ENCODE measurements at places on chromosomes 1 and 21.

- DNase-seq = no peak
Measured at GRCh38 chr1:169795687-169796086, 980 bp upstream of the METTL18 start.

- DNase-seq = peak; percentile 37
Measured at GRCh38 chr1:96966536-96967138, 245.1 kb downstream of the PTBP2 start.

DNA sequence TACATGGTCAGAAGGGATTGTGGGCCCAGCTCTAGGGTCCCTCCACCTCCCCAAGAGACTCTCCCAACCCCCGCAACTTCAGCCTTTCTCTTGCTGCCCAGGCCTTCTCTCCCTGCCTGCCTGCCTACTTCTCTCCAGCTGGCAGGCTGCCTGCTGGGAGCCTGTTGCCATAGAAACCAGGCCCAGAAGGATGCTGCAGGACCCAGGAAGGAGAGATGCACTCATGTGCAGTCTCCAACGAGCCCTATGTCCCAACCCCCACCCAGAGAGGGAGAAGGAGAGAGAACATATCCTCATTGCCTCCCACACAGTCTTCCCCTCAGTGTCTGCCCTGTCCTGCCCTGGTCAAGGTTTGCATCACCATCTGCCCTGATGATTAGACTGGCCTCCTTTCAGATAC lies 10.8 kb upstream of the SMIM12 start:
- peak; percentile 80 for DNase-seq

DNA sequence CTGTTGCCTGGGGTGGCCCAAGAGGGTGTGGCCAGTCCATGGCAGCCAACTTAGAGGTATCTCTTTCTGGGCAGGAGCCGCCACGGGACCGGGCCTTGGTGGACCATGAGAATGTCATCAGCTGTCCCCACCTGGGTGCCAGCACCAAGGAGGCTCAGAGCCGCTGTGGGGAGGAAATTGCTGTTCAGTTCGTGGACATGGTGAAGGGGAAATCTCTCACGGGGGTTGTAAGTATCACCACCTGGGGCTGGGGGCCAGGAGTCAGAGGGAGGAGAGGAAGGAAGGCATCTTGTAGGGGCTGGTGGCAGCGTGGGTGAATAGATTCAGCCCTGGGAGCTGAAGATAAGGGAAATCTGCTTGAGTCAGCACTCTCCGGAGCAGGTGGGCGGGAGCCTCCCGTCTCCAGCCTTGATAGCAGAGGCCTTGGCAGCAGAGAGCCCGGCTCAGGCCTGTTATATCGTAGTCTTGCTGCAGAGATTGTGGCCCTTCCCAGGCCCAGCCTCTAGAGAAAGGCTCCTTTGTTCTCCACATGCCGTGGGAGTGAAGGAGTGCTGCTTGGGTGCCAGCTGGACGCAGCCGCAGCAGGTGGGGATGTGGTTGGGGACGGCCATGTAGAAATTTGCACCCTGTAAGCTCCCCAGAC lies 25.4 kb downstream of the PHGDH start:
- DNase-seq = no peak

DNA sequence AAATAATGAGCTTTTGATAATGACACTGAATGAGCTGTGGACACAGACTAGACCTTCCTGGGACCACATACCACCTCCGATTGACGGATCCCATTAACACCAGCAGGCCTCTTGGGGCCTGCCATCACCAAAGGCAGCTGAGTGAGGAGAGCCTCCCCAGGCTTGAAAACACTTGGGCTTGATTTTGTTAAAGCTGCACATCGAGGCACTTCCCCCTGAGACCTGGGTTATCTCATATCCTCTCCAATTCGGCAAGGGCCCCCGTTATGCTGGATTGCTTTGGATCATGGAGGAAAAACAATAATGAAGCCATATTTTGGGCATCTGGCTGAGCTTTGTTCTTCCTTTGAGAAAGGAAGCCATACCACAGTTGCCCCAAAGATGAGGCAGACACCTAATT lies 143.0 kb downstream of the AJAP1 start:
- DNase-seq = no peak

DNA sequence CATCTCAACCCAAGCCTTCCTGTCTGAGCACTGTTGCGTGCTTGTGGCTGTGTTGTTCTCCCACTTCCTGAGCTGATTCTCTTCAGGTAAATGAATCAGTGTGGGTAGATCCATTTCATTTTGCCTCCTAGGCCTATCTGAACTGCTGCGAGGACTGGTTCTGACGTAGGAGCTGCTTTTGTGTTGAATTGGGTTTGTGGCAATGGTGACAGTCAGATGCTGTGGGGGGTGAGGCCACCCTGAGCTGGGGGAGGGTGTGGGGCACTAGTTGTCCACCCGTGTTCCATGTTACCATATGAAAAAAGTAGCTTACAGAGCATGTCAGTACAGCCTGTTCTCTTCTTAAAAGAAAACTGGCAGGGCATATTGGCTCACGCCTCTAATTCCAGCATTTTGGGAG lies 81.5 kb downstream of the MRPS6 start:
- no peak for DNase-seq

DNA sequence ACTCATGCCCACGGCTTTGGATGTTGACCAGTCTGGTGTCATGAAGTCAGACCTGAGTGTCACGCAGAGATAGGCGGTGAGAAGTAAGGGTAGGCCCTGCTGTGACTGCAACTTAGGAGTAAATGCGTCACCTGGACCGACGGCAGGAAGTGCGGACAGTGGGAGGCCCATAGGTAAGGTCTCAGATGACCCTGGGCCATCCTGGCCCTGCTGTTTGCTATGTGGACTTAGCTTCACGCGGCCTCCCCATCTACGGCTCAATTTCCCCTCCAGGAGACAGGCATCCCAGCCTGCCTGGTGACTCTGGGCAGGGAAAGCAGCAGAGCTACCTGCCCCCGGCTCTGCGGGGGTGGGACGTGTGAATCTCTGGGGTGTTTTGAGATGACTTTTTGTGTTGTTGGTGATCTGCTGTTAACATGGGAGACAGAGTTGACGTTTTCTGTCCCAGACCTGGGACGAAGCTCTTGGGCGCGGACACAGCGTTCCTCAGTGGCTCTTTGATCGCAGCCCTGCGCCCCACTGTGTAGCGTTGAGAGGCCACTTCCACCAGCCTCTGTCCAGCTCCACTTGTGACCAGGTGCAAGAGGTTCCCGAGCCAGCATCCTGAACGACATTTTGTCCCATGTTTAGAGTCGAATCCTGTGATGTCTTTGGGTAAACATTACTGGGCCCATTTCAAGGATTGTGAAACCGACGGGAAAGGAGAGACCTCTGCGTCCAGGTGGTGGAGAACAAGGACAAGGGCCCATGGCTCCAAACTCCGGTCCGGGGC lies 39.9 kb downstream of the CRYAA start:
- DNase-seq = no peak

DNA sequence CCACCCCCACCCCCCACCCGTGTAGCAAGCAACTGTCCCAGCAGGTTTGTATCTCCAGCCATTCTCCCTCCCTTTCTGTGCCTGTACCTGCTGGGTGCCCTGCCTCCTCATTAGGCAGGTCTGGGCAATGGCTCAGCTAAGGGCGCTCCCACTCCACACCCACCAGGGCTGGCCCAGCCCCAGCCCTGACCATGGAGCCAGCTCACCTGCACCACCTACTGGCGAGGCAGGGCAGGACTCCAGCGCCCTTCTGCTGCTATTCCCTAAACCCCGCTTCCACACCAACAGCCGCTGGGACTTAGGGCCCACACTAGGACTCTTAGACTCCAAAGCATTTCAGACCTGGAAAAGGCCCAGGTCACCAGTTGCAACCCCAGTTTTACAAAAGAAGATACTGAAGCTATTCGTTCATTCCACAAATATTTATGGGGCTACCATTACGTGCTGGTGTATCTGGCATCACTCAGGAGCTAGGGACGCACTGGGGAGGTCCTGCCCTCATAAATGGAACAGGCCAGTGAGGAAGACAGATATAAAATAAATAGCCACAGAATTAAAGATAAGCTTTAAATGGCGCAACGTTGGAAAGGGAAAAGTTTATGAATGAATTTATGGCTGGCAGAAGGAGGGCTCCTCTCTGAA lies 24.0 kb downstream of the PGLYRP3 start:
- DNase-seq = no peak

GRCh38 chr1:20194757-20195461 lies 8.6 kb upstream of the PLA2G2C start:
- no peak for DNase-seq

DNA sequence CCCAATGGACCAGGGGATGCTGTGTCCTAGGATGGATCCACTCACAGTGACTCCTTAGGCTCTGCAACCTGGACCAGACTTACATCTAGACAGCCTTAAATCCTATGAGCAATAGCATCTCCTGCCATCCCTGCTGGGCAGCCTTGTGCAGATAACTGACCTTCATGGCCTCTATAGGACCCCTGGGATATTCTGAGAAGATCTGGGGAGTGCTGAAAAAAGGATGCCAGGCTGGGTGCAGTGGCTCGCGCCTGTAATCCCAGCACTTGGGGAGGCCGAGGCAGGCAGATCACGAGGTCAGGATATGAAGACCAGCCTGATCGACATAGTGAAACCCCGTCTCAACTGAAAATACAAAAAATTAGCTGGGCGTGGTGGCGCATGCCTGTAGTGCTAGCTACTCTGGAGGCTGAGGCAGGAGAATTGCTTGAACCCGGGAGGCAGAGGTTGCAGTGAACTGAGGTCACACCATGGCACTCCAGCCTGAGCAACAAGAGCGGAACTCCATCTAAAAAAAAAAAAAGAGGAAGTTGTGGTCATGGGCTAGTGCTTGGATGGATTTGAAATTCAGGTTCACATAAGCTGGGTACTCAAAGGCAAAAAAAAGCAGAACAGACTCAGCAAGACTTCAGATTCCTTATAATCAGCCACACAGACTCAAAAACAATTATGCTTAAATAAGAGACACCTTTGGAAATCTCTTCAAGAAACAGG lies 10.9 kb upstream of the SH2D1B start:
- DNase-seq = no peak

GRCh38 chr1:211420389-211420788 lies 71.6 kb downstream of the RD3 start:
- DNase-seq = peak; percentile 17

DNA sequence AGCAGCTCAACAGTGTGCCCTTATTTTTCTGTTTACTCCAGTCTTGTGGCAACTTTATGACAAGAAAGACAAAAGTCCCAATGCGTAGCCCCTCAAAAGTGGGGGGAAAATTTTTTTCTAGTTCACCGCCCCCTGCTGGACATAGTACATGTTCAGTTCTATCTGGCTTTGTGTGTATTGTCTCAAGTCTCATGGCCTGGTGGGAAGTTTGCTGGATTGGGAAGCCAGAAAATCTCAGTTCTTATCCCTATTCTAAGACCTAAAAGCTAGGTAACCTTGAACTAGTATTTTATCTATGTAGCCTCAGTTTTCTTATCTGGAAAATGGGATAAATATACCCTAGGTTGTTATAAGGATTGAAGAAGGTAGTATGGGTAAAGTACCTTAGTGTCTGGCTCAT lies 55.8 kb upstream of the LDLRAP1 start:
- no peak for DNase-seq

- no peak for DNase-seq
Measured at GRCh38 chr1:216898801-216899200, 175.6 kb upstream of the ESRRG start.

DNA sequence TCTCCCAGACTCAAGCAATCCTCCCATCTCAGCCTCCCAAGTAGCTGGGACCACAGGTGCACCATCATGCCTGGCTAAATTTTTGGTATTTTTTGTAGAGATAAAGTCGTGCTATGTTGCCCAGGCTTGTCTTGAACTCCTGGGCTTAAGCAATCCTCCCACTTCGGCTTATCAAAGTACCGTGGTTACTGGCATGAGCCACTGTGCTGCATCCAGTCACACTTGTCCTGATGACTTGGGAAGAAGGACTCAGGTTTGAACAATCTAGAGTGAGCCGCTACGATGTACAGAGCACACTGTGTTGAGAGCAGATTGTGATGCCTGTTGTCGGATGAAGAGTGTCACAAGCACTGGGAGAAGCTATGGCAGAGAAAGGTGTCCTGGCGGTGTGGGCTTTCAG lies 27.2 kb downstream of the RNF187 start:
- no peak for DNase-seq

DNA sequence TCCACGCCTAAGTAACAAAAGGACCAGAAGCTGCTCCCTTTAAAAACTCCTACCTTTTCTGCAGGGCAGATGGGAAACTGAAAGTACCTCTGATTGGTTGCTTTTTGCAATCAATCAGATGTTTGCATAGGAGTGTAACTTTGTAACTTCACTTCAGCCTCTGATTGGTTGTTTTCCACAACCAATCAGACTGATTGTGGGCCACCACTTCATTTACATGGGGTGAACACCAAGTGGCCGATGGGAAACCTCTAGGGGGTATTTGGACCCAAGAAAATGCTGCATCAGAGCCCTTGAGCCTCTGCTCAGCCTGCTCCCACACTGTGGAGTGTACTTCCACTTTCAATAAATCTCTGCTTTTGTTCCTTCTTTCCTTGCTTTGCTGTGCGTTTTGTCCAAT lies 32.8 kb upstream of the CD1D start:
- DNase-seq = no peak

GRCh38 chr21:43881283-43881682 lies 16.3 kb downstream of the AGPAT3 start:
- DNase-seq = no peak

- no peak for DNase-seq
Measured at GRCh38 chr1:93078203-93078602, 880 bp upstream of the MTF2 start.

DNA sequence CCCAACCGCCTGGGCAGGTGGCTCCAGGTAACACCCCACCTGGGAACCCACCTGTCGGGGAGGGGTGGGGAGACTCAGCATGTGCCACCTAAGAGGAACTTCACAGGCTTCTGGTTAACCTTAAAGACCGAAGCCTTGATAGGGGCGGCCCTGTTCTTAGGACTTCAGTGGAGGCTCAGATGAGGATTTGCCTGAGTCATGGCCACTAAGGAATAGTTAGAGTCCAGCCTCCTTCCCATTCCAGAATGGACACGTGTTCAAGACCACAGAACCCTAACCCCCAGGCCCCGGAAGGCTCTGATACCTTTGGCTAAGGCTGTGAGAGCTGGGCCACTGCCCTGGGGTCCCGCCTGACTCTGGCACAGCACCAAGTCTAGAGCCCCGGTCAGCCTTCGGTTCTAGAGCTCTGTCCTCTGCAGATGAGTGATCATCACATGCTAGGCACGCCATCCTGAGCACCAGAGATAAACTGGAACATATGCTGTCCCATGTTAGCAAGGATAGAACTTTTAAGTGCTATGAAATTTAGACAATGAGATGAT lies 20.3 kb downstream of the PADI6 start:
- no peak for DNase-seq

DNA sequence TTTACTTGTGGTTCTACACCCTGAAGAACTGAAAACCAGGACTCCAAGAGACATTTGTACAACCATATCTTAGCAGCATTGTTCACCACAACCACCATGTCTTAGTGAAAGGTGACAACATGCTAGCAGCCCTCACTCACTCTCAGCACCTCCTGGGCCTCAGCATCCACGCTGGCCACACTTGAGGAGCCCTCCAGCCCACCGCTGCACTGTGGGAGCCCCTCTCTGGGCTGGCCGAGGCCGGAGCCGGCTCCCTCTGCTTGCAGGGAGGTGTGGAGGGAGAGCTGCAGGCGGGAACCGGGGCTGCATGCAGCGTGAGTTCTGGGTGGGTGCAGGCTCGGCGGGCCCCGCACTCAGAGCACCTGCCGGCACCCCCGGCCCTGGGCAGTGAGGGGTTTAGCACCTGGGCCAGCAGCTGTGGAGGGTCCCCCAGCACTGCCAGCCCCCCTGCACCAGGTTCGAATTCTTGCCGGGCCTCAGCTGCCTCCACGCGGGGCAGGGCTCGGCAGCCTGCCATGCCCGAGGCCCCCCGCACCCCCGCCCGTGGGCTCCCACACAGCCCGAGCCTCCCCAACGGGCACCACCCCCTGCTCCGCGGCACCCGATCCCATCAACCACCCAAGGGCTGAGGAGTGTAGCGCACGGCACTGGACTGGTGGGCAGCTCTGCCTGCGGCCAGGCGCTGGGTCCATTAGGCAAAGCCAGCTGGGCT lies 9.2 kb downstream of the C1orf159 start:
- DNase-seq = no peak
